Right ventricle myocardium inferior (tissue), 1 donor: ENCODE measurements at places on chromosomes 1 and 21. TPM values are rescaled to one million over a fixed set of nuclear protein-coding genes. Genes with fewer than 3 reads are reported as not detected.

DNA sequence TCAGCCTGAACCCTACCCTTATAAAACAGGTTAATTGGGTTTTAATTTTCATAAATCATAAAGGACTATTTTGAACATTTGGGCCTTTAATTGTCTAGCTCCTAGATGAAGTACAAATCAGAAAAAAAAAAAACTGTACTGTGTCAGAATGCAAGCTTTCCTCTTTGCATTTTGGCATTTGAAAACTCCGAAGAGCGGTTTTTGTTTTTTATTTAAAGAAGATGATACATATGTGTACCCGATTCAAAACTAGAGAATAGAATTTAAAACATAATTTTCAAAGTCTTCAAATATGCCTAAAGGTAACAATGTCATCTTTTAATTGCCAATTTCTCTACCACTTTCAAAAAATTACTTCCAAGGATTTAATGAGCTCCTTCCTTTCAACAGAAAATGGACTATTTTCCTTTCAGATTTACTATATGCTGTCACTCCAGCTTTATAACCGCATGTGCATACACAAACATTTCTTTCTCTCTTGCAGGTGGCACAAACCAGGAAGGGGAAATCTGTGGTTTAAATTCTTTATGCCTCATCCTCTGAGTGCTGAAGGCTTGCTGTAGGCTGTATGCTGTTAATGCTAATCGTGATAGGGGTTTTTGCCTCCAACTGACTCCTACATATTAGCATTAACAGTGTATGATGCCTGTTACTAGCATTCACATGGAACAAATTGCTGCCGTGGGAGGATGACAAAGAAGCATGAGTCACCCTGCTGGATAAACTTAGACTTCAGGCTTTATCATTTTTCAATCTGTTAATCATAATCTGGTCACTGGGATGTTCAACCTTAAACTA lies 33.7 kb downstream of the MRPL39 start:
- no peak for DNase-seq

The CR1L gene
- not detected for total RNA-seq

The SEC16B gene
- 1.5 TPM for total RNA-seq

GRCh38 chr21:43194303-43195120 lies 25.7 kb downstream of the CRYAA start:
- peak; percentile 35 for DNase-seq

The GNG4 gene
- not detected for total RNA-seq

The ADARB1 gene
- 15.1 TPM for total RNA-seq

The ZNF326 gene
- 17.4 TPM for total RNA-seq

DNA sequence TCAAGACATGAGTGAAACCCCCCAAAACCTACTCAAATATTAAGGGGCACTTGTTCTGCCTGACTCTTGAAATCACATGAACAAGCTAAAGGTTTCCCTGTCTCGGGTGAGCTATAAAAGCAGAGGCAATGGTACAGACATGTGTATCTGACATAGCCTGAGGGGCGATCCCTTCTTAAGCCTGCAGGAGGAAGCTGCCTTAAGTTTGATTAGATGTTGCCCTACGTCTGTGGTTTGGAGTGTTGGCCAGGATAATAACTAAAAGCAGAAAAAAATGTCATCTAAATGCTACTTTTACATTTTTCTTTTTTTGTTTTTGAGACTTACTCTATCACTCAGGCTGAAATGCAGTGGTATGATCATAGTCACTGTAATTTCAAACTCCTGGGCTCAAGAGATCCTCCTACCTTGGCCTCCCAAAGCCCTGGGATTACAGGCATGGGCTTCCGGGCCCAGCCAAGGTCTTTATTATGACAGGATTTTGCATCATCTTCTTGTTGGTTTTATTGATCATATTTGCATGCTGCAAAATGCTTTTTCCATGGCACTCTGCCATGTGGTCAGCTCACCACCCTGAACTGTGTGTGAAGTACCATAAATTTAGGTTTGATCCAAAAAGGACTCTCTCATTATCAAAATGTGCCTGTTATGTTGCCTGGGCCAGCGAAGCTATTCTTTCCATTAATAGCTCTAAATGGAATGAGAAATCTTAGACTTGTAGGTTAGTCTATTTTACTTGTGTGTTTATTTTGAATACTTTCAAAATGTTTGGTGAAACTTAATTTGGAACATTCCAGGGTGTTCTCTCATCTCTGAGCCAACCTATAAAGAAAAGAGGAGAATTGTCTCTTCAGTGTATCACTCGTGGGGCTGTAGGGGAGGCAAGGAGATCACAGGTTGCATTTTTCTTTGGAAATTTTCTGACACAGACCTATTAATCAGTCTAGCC lies 15.0 kb upstream of the HMGN1 start:
- no peak for DNase-seq

DNA sequence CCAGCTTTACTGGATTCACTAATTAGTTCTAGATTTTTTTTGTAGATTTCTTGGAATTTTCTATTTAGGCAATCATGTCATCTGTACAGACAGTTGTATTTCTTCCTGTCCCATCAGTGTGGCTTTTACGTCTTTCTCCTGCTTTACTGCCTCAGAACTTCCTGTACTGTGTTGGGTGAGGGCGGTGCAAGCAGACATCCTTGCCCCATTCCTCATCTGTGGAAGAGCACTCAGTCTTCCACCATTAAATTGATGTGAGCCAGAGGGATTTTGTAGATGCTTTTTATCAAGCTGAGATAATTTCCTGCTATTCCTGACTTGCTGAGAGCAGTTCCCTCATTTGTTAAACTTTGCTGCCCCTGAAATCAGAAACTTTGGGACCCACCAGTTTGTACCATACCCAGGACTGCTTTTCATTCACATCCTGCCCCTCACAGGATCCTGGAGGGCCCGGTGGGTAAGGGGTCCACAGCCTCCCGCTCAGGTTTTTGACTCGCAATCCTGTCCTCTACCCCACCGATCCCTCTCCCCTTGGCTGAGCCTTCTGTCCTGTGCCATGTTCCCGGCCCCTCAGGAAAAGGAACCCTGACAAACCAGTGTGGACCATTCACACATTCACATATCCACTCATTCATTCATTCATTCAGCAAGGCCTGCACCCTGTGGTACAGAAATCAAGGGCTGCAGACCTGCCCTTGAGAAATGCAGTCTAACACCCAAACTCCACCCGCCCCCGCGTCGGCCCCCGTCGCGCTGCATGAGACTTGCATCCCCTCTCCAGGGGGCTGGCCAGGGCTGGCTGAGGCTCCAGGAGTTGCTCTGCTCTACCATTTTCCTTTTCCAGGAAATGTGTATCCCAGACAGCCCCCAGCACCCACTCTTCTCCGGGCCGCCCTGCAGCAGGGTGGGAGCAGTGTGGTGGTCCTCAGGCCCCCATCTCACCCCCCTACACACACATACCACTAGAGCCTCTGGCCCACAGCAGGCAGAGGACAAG lies 246.5 kb upstream of the VAMP3 start:
- no peak for DNase-seq

DNA sequence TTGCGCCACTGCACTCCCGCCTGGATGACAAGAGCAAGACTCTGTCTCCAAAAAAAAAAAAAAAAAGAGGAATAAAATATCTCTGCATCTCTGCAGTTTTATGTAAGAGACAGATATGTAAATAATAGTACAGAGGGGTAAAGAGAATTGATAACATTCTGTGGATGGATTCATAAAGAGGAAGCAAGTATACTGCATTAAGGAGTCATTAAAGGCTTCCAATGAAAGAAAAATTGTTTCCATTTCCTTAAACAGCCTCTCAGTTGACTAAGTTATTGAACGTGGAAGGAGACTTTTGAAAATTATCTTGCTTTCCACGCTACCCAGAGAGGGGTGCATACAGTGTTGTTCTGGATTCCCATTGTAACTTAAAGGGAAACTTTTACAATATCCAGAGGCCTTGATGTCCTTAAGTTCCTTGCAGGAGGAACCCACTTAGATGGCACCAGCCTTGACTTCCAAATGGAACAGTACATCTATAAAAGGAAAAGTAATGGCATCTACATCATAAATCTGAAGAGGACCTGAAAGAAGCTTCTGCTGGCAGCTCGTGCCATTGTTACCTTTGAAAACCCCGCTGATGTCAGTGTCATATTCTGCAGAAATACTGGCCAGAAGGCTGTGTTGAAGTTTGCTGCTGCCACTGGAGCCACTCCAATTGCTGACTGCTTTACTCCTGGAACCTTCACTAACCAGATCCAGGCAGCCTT lies 13.8 kb downstream of the CEP350 start:
- no peak for DNase-seq

DNA sequence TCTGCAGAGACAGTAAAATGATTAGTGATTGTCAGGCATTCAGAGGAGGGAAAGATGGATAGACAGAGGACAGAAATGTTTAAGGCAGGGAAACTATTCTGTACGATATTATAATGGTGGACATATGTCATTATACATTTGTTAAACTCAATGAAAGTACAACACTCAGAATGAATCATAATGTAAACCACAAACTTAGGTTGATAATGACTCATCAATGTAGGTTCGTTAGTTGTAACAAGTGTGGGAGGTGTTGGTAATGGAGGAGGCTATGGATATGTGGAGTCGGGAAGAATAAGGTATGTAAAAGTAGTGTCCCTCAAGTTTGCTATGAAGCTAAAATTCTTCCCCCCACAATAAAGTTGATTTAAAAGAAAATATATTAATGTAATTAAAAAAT lies 455.0 kb downstream of the BRINP3 start:
- no peak for DNase-seq

GRCh38 chr1:9840176-9840575 lies 16.4 kb upstream of the CLSTN1 start:
- no peak for DNase-seq

DNA sequence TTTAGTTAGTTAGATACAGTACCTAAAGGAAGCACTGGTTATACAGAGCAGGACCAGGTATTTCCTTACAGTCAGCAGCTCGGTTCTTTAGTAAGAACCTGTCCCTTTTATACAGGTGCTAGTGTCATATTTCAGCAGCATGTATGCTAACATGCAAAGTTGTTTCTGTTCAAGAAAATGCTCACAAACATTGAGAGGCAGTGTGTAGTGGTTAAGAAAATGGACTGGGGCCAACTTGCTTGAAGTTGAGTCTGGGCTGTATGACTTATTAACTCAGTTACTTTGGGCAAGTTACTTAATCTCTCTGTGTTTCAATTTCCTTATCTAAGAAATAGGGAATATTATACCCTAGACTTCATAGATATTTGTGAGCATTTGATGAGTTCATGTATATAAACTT lies 31.1 kb downstream of the AK4 start:
- no peak for DNase-seq

DNA sequence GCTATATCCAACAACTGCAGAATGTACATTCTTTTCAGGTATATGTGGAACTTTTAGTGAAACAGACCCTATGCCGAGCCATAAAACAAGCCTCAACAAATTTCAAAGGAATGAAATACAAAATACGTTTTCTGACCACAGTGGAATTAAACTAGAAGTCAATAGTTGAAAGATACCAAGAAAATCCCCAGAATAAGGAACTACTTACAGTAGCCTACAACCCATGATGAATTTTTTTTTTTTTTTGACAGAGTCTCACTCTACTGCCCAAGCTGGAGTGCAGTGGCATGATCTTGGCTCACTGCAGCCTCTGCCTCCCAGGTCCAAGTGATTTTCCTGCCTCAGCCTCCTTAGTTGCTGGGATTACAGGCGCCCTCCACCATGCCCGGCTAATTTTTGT lies 83.4 kb downstream of the RUNX3 start:
- no peak for DNase-seq

GRCh38 chr1:175152006-175152652 lies 40.4 kb downstream of the KIAA0040 start:
- DNase-seq, result no peak

DNA sequence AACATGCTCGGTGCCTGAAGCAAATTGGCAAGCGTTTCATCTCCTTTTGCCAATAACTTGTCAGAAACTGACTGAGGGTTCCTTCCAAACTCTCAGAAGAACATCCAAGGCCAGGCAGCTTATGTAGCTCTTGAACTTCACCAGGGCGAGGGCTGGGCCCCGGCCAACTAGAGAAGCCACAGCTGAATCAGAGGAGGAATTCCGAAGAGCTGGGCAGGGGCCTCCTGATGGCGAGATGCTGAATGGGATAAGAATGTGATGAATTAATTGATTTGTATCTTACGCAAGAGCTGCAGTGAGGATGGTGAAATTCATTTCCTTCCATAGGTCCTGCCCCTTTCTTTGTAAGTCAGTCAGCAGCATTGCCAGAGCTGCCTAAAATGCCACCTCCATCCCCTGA lies 345.8 kb downstream of the KIF26B start:
- DNase-seq, result no peak

DNA sequence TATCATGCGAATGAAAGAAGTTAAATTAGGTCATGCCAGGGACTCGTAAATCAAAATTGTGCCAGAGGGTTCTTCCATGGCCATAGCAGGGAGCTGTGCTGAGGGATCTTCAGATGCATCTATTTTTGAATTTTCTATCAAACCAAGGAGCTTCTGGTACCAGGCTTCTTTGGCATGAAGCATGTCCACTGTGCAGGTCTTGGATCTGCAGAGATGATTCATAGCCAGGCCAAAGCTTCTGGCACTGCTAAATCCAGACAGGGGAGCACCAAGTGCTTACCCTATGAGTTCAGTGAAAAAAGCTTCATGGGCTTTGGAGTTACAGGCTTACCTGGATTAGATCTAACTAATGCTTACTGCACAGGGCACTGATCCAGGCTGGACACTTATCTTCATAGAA lies 154.2 kb upstream of the DAB1 start:
- no peak for DNase-seq

- no peak for DNase-seq
These were observed 2.0 kb downstream of the CAMSAP2 start for GRCh38 chr1:200740571-200741208.

The SMIM1 gene
- total RNA-seq, result 13.0 TPM

DNA sequence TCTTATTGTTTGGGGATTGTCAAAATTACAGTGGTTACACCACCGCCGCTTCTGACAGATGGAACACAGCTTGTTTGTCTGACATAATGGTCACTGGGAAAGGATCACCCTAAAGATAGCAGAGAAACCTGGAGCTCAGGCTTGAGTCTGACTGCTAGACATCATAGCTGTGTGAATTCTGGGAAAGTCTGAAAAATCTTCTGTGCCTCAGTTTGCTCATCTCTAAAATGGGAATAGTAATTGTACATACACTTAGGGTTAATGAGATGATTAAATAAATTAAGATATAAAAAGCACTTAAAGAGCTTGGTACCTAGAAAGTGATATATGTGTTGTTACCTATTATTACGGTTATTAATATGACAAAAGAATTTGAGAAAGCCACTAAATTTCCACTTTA lies 39.7 kb upstream of the NRIP1 start:
- no peak for DNase-seq

DNA sequence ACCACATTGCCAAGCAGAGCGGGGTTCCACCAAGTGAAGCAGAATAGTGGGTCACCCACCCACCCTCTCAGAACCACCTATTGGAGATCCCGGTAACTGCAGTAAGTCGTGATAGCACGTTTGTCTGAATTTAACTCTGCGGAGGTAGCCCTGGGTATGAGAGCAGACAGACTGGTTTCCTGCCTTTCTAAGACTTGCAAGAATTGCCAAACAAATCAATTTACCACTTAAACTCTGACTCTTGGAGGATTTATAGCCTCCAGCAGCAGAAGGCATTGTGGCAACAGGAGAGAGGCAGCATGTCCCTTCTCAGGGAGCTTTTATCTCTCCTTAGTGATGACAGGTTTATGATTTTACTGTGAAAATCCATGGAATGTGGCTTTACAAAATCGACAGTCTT lies 287.9 kb upstream of the FMN2 start:
- no peak for DNase-seq
